ENCODE measurements at places on chromosomes 6 and 20. TPM values are rescaled to one million over a fixed set of nuclear protein-coding genes. Genes with fewer than 3 reads are reported as not detected.

- H3K4me3 ChIP-seq = no peak overlapping the region
- H3K36me3 ChIP-seq = no peaks in the 10 kb centered on the region
- no peaks in the 10 kb centered on the region for H3K4me1 ChIP-seq
Measured at GRCh38 chr6:70663881-70664466, 3.7 kb upstream of the SMAP1 start.

VNN1 gene
- 1.4 TPM for total RNA-seq

DNA sequence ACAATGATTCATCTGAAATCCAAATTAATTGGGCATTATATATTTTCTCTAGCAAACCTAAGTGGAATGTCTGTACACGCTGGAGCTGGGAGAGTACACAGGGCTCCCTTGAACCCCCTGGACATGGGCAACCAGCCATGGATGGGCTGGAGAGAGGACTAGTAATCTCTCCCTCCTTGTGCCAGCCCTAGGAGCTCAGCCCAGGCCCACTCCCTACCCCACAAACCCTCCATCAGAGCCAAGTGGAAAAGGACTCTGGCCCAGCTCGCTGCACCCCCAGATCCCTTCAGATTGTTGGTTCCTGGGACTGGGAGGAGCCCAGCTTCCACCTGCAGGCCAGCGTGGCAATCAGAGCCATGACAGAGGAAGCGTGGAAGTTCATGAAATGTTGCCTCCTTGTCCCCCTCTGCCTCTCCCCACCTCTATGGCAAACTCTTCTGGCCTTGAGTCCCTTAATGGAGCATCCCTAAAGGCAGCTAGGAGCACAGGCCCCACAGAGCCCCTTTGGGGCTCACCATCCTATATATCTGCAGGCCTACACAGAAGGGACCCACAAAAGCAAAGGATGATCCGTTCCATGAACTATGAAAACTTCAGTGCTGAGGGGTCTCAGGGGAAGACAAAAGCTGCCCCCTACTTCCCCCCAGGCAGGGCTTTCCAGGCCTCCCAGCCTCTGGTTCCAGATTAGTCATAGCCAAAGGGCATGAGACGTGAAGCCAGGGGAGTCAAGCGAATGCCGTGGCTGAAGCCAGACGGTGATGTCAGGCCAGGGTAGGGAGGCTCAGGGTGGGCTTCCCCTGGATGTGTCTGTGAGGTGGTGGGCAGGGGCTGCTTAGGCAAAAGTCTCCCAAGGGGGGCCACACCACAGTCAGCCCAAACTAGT, 126.4 kb upstream of the MAFB start:
- H3K27ac ChIP-seq = no peak overlapping the region
- H3K4me1 ChIP-seq = no peaks in the 10 kb centered on the region
- H3K4me3 ChIP-seq = no peak overlapping the region
- no peak for DNase-seq

- peaks cover 17% of the 10 kb centered on the region for H3K4me1 ChIP-seq
- H3K4me3 ChIP-seq = no peak overlapping the region
- H3K36me3 ChIP-seq = no peaks in the 10 kb centered on the region
- no peaks in the 10 kb centered on the region for H3K27me3 ChIP-seq
Measured at GRCh38 chr6:53437557-53438202, 88.9 kb upstream of the ELOVL5 start.

Measured in tibial nerve (tissue), 4 donors.